ENCODE measurements at places on chromosomes 13 and 19. TPM values are rescaled to one million over a fixed set of nuclear protein-coding genes. Genes with fewer than 3 reads are reported as not detected.

DNA sequence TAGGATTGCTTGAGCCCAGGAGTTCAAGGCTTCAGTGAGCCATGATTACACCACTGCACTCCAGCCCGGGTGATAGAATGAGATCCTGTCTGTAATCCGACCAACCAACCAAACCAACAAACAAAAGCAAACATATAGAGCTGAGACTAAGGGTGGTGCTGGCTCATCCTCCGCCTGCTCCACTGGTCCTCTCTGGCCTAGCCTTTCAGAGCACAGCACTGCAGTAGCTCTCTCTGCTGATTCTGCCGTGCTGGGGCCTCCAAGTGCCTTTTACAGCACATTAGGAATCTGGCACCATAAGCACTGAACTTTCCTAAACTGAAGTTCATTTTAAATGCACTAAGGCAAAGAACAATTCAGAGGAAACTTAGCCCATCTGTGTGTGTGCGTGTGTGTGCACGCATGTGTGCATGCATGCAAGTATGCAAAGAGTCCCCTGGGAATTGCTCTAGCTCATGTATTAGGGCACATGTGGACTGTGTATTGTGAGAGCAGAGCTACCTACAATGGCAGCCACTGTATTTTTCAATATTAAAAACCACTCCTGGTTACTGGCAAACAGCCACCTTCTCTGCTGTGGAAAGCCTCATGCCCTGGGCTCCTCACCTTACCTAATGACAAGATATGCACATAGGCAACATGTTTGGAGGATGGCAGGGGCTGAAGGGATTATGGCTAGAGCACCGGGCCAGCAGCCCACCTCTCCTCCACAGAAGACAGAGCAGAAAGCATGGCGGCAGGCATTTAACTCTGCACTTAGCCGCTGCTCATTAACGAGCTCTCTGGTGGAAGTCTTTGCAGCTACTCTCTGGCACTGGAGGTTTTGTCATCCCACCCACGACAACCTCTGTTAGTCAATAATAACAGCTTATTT is 223.1 kb upstream of the TSHZ3 start:
- DNase-seq: no peak

GRCh38 chr19:35528218-35529038 is at the start of gene SBSN:
Gene SBSN (minus strand): TSS chr19:35528311. CDS start chr19:35528281, 30 bp downstream.
- no peak for DNase-seq

The PSMC4 gene
- 165 TPM for total RNA-seq

GRCh38 chr13:44906230-44906629 is 83.0 kb downstream of the NUFIP1 start:
- no peak for DNase-seq

DNA sequence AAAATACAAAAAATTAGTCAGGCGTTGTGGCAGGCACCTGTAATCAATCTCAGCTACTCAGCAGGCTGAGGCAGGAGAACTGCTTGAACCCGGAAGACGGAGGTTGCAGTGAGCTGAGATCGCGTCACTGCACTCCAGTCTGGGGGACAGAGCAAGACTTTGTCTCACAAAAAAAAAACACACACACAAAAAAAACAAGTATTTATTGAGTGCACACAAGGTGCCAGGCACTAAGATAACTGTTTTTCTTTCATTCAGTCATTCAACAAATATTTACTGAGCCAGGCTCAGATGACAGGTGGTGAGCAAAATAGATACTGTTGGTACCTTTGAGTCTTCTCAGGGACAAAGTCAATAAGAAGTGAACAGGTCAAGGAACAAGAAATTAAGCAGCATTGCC is 6.3 kb downstream of the CIB3 start:
- DNase-seq: no peak

The GPC5 gene
- not detected for total RNA-seq

DNA sequence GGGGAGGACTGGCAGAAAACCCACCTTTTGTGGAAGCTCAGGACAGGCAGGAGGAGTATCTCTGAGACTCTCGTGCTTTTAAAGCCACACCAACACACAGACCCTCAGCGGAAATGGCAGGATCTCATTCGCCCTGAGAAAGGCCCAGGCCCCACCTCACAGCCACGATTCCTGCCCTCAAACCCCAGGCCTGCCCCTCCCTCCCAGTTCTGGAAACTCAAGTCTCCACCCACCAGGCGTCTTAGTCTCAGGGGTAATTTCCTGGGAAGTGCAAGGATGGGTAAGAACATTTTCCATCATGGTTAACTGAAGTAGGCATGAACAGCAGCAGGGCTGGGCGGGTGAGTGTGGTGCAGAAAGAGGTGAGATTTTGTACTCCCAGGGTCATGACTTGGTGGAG is 8.0 kb upstream of the PDE4C start:
- DNase-seq: no peak

The SHISA2 gene
- total RNA-seq: 221 TPM

Data from myocyte (in vitro differentiated cells).